ENCODE measurements at places on chromosomes 4 and X. TPM values are rescaled to one million over a fixed set of nuclear protein-coding genes. Genes with fewer than 3 reads are reported as not detected.

IGFBP7 gene
- total RNA-seq: 151 TPM

MUC7 gene
- not detected for total RNA-seq

C4orf50 gene
- not detected for total RNA-seq

ABHD18 gene
- 12.4 TPM for total RNA-seq

MAOB gene
- total RNA-seq: 0.55 TPM

SLC16A2 gene
- total RNA-seq: not detected

EGF gene
- total RNA-seq: 20.4 TPM

PPID gene
- total RNA-seq: 28.2 TPM

KLHL13 gene
- total RNA-seq: not detected

PTPN13 gene
- 6.9 TPM for total RNA-seq

INTS6L gene
- not detected for total RNA-seq

ZNF518B gene
- total RNA-seq: 12.3 TPM

F8A3 gene
- 28.3 TPM for total RNA-seq

RBMXL3 gene
- total RNA-seq: not detected

COL25A1 gene
- total RNA-seq: not detected

GNRHR gene
- not detected for total RNA-seq

RTL3 gene
- not detected for total RNA-seq

SPIN4 gene
- total RNA-seq: 14.1 TPM

FRMPD4 gene
- not detected for total RNA-seq
